Activated CD8-positive, alpha-beta memory T cell treated with anti-CD3 and anti-CD28 coated beads, Interleukin-2, amount 10 ng/mL, durations not matched to agents 7 days and 5 days (primary cell): ENCODE measurements at places on chromosomes 1 and 21. TPM values are rescaled to one million over a fixed set of nuclear protein-coding genes. Genes with fewer than 3 reads are reported as not detected.

DPYD gene
- 31.4 TPM for total RNA-seq

C1orf226 gene
- total RNA-seq, result not detected

CFAP74 gene
- not detected for total RNA-seq

- peaks cover 9% of the 10 kb centered on the region for H3K36me3 ChIP-seq
- no peaks in the 10 kb centered on the region for H3K27me3 ChIP-seq
- peaks cover 48% of the 10 kb centered on the region for H3K4me1 ChIP-seq
- no peak for DNase-seq
- no peak overlapping the region for H3K27ac ChIP-seq
Observed at GRCh38 chr1:221760911-221761310, 19.0 kb upstream of the DUSP10 start.

DNA sequence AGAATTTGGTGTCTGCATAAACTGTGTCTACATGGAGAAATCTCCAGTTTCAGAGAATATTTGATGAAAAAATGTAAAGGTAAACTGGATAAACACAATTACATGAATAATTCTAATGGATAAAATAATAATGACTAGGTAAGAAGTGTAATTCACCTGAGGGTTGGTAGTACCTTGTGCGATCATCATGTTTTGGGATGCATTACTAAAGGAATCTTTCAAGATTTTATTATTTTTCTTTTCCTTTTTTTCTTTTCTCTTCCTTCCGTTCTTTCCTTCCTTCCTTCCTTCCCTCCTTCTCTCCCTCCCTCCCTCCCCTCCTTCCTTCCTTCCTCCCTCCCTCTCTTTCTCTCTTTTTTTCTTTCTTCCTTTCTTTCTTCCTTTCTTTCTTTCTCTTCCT is 818.7 kb downstream of the LTN1 start:
- no peaks in the 10 kb centered on the region for H3K4me1 ChIP-seq
- no peaks in the 10 kb centered on the region for H3K36me3 ChIP-seq
- H3K4me3 ChIP-seq, result no peak overlapping the region
- H3K27me3 ChIP-seq, result no peaks in the 10 kb centered on the region

GRCh38 chr1:77463216-77463615 is 181.4 kb downstream of the AK5 start:
- no peak overlapping the region for H3K4me3 ChIP-seq
- peaks cover 2% of the 10 kb centered on the region for H3K27me3 ChIP-seq
- H3K27ac ChIP-seq, result no peak overlapping the region
- H3K4me1 ChIP-seq, result no peaks in the 10 kb centered on the region
- no peak for DNase-seq
- no peaks in the 10 kb centered on the region for H3K36me3 ChIP-seq

GRCh38 chr1:14580986-14581385 is 17.5 kb upstream of the KAZN start:
- H3K27ac ChIP-seq, result no peak overlapping the region
- no peaks in the 10 kb centered on the region for H3K27me3 ChIP-seq
- H3K4me1 ChIP-seq, result no peaks in the 10 kb centered on the region
- H3K36me3 ChIP-seq, result no peaks in the 10 kb centered on the region
- H3K4me3 ChIP-seq, result no peak overlapping the region
- no peak for DNase-seq

- H3K36me3 ChIP-seq, result peaks cover 3% of the 10 kb centered on the region
- no peaks in the 10 kb centered on the region for H3K27me3 ChIP-seq
- no peak overlapping the region for H3K4me3 ChIP-seq
- H3K27ac ChIP-seq, result no peak overlapping the region
Observed at GRCh38 chr1:61392409-61393242, 310.3 kb downstream of the NFIA start.

GRCh38 chr1:2951856-2952255 is 69.4 kb upstream of the ACTRT2 start:
- H3K27me3 ChIP-seq, result no peaks in the 10 kb centered on the region
- H3K4me3 ChIP-seq, result no peak overlapping the region
- no peak overlapping the region for H3K27ac ChIP-seq
- no peaks in the 10 kb centered on the region for H3K36me3 ChIP-seq

KRTAP11-1 gene
- total RNA-seq, result not detected

LCE3D gene
- total RNA-seq, result not detected

- H3K36me3 ChIP-seq, result no peaks in the 10 kb centered on the region
- H3K4me3 ChIP-seq, result no peak overlapping the region
- H3K4me1 ChIP-seq, result peaks cover 4% of the 10 kb centered on the region
- H3K27ac ChIP-seq, result no peak overlapping the region
Observed at GRCh38 chr1:230563591-230563990, 78.7 kb upstream of the COG2 start.

GRCh38 chr21:16285605-16286126 is 555.9 kb downstream of the USP25 start:
- no peak overlapping the region for H3K4me3 ChIP-seq
- no peaks in the 10 kb centered on the region for H3K4me1 ChIP-seq
- DNase-seq, result no peak
- no peaks in the 10 kb centered on the region for H3K36me3 ChIP-seq
- no peaks in the 10 kb centered on the region for H3K27me3 ChIP-seq
- H3K27ac ChIP-seq, result no peak overlapping the region

DNA sequence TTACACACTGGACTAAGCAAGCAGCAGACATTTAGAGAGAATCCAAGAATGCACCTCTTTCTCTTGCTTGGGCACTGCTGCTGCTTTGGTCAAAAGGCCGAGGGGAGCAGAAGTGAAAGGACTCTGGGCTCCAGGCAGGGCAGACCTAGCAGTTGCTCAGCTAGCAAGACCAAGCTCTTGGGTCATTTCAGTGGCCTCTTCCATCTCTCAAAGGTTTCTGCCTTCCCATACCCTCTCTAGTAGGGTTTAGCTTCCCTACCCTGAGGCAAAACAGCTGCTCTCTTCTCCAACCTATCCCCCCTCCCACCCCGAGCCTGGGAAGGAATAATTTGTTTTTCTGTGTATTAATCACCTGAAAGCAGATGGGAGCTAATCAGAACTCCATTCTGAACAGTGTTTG is 25.8 kb downstream of the TFAP2E start:
- H3K4me3 ChIP-seq, result no peak overlapping the region
- no peak for DNase-seq
- no peak overlapping the region for H3K27ac ChIP-seq
- H3K27me3 ChIP-seq, result no peaks in the 10 kb centered on the region

DNA sequence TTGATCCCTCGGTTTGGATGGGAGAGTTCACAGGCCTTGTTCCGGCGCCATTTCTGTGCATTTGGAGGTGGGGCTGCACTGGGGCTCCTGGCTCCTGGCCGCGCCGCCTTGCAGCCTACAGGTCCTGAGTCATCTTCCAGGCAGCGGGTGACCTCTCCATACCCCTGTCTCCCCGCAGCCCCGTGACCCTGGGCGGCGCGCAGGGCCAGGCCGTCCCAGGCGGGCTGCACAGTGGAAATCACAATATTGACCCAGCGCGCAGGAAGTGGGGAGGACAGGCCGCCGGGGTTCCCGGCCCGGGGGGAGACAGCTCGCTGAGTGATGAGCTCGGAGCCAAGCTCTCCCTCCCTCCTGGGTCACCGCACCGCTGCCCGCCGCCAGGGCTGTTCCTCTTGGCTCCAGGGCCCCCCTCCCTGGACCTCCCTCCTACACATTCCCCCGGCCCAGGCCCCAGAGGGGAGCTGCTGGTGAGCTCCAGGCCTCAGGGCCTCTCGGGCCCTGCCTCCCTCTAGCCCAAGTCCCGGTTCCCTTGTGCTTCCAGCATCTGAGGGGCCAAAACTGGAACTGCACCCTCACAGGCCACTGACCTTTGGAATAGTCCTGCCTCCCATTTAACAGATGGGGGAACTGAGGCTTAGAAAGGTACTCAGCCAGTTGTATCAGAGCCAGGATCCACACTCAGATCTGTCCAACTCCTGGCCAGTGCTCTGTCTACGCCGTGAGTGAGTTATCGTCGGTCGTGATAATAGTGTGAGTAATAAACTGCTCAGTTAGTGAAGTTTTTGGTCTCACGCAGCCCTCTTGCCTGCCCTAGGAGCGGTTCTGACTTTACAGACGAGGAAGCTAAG is 142.9 kb upstream of the WNT4 start:
- H3K4me3 ChIP-seq, result no peak overlapping the region
- H3K4me1 ChIP-seq, result no peaks in the 10 kb centered on the region
- H3K27ac ChIP-seq, result no peak overlapping the region
- no peaks in the 10 kb centered on the region for H3K36me3 ChIP-seq
- no peak for DNase-seq
- H3K27me3 ChIP-seq, result peaks cover 8% of the 10 kb centered on the region

GRCh38 chr21:30962013-30962412 is 76.3 kb downstream of the KRTAP19-8 start:
- H3K36me3 ChIP-seq, result no peaks in the 10 kb centered on the region
- no peak overlapping the region for H3K4me3 ChIP-seq
- no peak for DNase-seq
- H3K27me3 ChIP-seq, result peaks cover 9% of the 10 kb centered on the region

COL6A2 gene
- total RNA-seq, result 5.0 TPM

POGK gene
- total RNA-seq, result 50.9 TPM

- H3K27me3 ChIP-seq, result peaks cover 32% of the 10 kb centered on the region
- H3K4me3 ChIP-seq, result no peak overlapping the region
- no peaks in the 10 kb centered on the region for H3K36me3 ChIP-seq
- H3K27ac ChIP-seq, result no peak overlapping the region
- no peak for DNase-seq
- peaks cover 24% of the 10 kb centered on the region for H3K4me1 ChIP-seq
Observed at GRCh38 chr1:201753492-201753891, 75.5 kb upstream of the IPO9 start.

DNA sequence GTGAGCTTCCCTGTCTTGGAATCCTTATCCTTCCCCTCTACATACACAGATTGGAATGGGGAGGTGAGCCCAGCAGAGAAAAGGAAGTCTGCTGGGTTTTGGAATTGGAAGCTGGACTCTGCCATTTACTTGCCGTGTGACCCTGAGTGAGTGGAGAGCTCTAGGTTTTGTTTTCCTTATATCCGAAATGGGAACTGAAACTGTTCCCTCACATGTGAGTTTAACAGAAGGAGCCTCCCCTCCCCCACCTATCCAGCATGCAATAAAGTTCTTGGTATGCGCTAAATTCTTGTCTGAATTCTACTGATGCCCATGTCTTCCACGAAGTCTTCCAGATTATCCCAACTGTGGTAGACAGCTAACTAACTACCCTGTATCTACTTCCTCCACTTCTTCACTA is 58.7 kb downstream of the NENF start:
- peaks cover 11% of the 10 kb centered on the region for H3K4me1 ChIP-seq
- no peak overlapping the region for H3K27ac ChIP-seq
- H3K36me3 ChIP-seq, result no peaks in the 10 kb centered on the region
- H3K4me3 ChIP-seq, result no peak overlapping the region

DDAH1 gene
- not detected for total RNA-seq

DNA sequence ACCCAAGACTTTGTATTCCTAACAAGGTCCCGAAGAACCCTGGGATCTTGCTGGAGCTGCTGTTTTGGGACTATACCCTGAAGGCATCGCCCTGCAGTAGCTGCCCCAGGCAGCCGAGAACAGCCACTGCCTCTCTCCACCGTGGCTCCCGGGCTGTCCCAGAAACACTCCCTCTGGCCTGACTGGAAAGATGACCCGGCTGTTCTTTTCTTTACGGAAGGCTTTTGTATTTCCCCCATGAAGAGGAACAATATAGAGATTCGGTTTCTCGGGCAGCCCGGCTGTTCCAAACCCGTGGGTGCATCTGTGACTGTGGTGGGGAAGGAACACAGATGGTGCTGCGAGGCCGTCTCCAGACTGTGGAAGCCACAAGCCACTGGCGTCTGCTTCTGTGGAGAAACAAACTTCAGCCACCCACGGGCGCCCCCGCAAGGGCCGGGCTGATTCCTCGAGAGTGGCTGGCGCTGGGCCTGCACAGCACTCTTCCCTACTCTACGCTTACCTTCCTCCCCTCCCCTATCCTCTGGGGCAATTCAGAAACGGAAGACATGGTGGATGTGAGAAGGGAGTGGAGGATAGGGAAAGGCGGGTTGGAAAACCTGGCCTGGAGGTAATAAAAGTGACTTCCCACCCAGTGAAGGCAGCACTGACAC is 33.7 kb upstream of the VASH2 start:
- H3K4me3 ChIP-seq, result no peak overlapping the region
- H3K36me3 ChIP-seq, result no peaks in the 10 kb centered on the region
- no peak overlapping the region for H3K27ac ChIP-seq
- no peak for DNase-seq
- H3K4me1 ChIP-seq, result peaks cover 7% of the 10 kb centered on the region
